ENCODE measurements at places on chromosomes 5 and 9.

GRCh38 chr5:59760785-59761348 is 132.7 kb downstream of the PDE4D start:
- no peak for DNase-seq

DNA sequence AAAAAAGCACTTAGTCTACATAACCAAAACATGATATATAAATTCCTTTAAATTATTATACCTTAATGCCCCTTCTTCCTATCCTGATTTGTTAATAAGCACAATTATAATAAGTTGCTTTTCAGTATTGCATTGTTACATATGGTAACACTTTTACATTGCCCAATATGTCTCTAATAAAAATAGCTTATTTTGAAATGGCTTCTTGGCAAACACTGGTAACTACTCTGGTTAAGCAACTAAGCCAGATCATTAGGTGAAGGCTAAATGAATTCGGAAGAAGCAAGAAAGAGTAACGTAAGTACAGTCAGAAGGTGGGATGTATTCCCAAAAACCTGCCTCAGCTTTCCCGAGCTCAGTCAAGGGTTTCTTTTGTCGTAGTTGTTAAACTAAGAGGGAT is 85.3 kb downstream of the TTC39B start:
- no peak for DNase-seq

DNA sequence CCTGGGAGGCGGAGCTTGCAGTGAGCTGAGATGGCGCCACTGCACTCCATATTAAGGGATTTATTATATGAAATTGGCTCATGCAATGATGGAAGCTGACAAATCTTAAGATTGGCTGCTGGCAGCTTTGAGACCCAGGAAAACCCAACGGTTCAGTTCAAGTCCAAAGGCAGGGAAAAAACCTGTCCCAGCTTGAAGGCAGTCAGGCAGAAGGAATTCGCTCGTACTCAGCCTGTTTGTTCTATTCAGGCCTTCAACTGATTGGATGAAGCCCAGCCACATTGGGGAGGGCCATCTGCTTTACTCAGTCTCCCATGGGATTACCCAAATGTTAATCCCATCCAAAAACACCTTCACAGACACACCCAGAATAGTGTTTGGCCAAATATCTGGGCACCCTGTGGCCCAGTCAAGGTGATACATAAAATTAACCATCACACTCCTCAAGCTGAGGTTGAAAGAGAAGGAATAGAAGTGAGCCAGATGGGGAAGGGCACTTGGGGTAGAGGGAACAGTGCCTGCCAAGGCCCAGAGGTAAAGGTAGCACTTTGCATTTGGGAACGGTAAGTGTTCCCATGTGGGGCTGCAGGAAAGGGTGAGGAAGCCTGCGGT is 8.5 kb upstream of the ORM1 start:
- DNase-seq = no peak

- no peak for DNase-seq
These were observed 1.5 kb upstream of the GPRIN1 start for GRCh38 chr5:176611435-176611834.

- peak; percentile 83 for DNase-seq
These were observed at the start of gene NREP for GRCh38 chr5:111756581-111757354. Gene NREP, minus strand, starts transcription at chr5:111757194. Its CDS starts 1,422 bp downstream, at chr5:111755772.

Data from NCI-H187 treated with DMSO at 0.1 percent for 48 hours (cell line).